ENCODE measurements at places on chromosomes 6 and 20. TPM values are rescaled to one million over a fixed set of nuclear protein-coding genes. Genes with fewer than 3 reads are reported as not detected.

DNA sequence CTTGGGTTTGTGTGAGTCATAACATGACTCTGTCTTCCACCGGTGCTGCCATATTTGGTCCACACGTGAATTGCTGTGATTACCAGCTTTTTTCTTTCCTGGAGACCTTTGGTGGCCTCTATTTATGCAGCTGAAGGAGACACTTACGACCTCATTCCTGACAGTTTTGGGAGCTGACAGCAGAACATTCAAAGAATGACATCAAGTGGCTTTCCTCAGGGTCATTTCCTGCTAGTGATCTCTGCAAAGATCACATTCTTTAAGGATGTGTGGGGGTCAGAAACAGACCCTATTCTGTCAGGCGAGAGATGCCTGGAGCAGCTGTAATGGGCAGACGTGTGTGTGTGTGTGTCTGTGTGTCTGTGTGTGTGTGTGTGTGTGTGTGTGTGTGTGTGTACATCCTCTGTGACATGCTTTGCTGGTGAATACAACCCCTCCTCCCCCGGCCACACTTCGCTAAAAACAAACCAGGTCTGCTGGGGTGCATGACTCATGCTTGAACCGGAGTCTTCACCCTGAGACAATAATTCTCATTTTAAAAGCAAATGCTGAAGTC, 115.6 kb downstream of the TMEM170B start:
- no peak for DNase-seq

GRCh38 chr6:41629128-41629527, 9.1 kb upstream of the MDFI start:
- no peak for DNase-seq

GRCh38 chr6:37938909-37939308, 119.4 kb downstream of the ZFAND3 start:
- no peak for DNase-seq

GRCh38 chr20:17202673-17203072, 24.2 kb upstream of the PCSK2 start:
- DNase-seq: no peak

- DNase-seq: no peak
These were observed 183.0 kb upstream of the PHACTR1 start for GRCh38 chr6:12533586-12533985.

F13A1 gene
- total RNA-seq: not detected

LAMA2 gene
- total RNA-seq: 0.32 TPM

All from T-cell (primary cell).